Activated CD4-positive, CD25-positive, alpha-beta regulatory T cell treated with anti-CD3 and anti-CD28 coated beads, Interleukin-2, amount 50 U/mL, for 16 hours (primary cell): ENCODE measurements at places on chromosomes 2 and 18.

GRCh38 chr18:12254820-12255511 lies 805 bp downstream of the CIDEA start:
- no peak for DNase-seq

- no peak for DNase-seq
These were observed 29.2 kb upstream of the LOXHD1 start for GRCh38 chr18:46686186-46686585.

DNA sequence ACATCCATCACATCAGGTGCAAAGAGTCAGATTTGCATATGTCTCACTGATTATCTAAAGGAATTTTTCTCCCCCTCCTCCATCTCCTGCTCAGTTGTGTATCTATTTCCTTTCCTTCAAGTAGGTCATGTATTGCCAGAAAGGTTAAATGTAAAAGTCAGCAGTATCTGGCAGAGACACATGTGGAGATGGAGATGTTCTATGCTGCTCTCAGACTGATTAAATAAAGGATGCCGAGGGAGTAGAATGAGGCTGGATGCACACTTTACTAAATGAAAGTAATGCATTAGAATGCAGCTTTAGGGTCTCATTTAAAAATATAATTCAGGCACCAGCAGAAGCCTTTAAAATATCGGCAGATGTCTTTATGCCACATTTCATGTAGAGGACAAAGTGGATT lies 555.3 kb downstream of the RNF144A start:
- no peak for DNase-seq

GRCh38 chr18:41075212-41075611 lies 879.8 kb upstream of the PIK3C3 start:
- DNase-seq = no peak

GRCh38 chr2:105889046-105889445 lies 144.3 kb downstream of the NCK2 start:
- DNase-seq = no peak

DNA sequence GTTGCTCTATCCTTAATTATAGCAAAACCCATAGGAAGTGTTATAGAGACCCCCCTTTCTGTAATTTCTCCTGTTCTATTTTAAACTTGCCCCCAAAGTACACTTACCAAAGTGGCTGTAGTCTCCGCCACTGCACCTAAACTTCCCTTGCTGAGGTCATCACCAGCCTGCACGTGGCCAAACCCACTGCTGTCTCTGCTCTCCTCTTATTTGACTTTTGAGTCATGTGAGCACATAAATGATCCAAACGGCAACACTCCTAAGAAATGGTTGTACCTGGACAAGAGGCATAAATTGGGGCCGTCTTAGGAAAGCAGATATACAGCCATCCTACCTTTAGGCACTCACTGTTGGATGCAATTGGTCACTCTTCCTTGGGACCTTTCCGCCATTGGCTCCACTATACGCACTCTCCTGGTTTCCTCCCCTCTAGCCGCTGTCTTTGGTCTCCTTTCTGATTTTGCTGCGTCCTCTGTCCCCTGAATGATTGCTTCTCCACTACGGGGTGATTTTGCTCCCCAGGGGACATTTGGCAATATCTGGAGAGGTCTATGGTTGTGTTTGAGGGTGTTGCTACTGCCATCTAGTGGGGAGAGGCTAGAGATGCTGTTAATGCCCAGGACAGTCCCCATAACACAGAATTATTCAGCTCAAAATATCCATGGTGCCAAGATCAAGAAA lies 19.2 kb upstream of the IL36G start:
- DNase-seq = peak; percentile 7

GRCh38 chr2:175025946-175026345 lies 20.8 kb upstream of the CHN1 start:
- no peak for DNase-seq

- no peak for DNase-seq
These were observed 48.0 kb downstream of the TEX44 start for GRCh38 chr2:231640641-231641111.

DNA sequence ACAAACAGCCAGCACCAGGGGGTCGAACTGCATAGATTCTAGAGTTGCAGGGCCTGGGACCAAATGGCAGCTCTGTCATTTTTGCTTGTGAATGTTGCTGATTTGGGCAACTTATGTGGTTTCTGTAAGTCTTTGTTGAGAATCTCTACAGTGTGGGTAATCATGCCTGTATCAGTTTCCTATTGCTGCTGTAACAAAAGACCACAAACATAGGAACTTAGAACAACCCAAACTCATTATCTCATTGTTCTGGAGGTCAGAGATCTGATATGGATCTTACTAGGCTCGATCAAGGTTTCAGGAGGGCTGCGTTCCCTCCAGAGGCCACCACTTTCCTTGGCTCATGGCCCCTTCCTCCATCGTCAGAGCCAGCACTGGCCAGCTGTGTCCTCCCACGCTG lies 86.8 kb upstream of the SH3BP4 start:
- no peak for DNase-seq

GRCh38 chr18:49344096-49344495 lies 116.3 kb downstream of the DYM start:
- no peak for DNase-seq

GRCh38 chr2:18588049-18588448 lies 1.3 kb downstream of the NT5C1B start:
- DNase-seq = no peak

- no peak for DNase-seq
These were observed 175.0 kb upstream of the PARD3B start for GRCh38 chr2:204370172-204370718.

GRCh38 chr2:238125127-238125885 lies 13.2 kb upstream of the KLHL30 start:
- DNase-seq = no peak

- no peak for DNase-seq
These were observed 152.7 kb downstream of the TWIST2 start for GRCh38 chr2:239000500-239001073.

- peak; percentile 76 for DNase-seq
These were observed 1.9 kb downstream of the PTMA start for GRCh38 chr2:231709981-231710798.

GRCh38 chr18:59516356-59517155 lies 157.5 kb upstream of the LMAN1 start:
- no peak for DNase-seq

GRCh38 chr2:238462782-238463396 lies 36.2 kb downstream of the ASB1 start:
- no peak for DNase-seq

DNA sequence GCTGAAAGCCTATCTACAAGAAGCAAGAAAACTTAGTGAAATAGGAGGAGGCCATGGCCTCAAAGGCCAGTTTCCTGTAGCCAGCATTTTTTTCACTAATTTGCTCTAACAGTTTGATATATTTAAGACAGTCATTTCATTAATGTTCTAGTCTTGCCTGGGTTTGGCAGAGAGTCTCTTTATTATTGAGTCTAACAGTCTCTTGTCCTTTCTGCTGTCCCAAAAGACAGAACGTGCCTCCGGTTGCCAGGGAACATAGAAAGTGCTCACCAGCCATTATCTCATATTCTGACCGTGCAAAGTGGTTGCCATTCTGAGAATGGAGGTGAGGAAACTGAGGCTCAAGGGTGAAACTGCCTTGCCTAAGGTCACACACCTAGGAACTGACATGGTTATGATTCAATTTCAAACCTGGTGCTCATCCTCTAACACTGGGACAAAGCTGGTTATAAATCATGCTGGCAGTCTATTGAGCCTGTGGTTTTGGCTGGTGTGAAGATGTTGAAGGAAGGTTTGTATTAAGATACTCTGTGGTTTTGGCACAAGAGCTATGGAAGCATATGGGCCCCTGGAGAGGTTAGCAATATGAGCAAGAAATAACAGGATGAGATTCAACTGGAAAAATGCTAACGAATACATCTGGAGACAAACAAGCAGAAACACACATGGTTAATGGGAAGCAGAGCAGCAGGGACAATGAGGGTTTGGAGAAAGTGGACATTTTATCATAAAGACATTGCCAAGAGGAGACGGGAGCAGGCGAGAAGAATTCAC lies 903.3 kb upstream of the KLHL29 start:
- no peak for DNase-seq

DNA sequence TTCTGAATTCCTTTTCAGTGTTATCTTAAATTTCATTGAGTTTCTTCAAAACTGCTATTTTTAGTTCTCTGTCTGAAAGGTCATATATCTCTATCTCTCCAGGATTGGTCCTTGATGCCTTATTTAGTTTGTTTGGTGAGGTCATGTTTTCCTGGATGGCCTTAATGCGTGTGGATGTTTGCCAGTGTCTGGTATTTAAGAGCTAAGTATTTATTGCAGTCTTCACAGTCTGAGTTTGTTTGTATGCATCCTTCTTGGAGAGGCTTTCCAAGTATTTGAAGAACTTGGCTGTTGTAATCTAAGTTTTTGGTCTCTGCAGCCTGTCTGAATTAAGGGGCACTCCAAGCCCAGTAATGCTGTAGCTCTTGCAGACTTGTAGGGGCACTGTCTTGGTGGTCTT lies 249.3 kb downstream of the ZNF385B start:
- no peak for DNase-seq

GRCh38 chr18:34483198-34483597 lies 226.9 kb upstream of the DTNA start:
- no peak for DNase-seq

GRCh38 chr2:241036397-241036963 lies 38.1 kb downstream of the SNED1 start:
- peak; percentile 31 for DNase-seq

GRCh38 chr2:71576541-71576940 lies 123.2 kb downstream of the DYSF start:
- no peak for DNase-seq

GRCh38 chr2:16674154-16674553 lies 8.5 kb upstream of the CYRIA start:
- no peak for DNase-seq

DNA sequence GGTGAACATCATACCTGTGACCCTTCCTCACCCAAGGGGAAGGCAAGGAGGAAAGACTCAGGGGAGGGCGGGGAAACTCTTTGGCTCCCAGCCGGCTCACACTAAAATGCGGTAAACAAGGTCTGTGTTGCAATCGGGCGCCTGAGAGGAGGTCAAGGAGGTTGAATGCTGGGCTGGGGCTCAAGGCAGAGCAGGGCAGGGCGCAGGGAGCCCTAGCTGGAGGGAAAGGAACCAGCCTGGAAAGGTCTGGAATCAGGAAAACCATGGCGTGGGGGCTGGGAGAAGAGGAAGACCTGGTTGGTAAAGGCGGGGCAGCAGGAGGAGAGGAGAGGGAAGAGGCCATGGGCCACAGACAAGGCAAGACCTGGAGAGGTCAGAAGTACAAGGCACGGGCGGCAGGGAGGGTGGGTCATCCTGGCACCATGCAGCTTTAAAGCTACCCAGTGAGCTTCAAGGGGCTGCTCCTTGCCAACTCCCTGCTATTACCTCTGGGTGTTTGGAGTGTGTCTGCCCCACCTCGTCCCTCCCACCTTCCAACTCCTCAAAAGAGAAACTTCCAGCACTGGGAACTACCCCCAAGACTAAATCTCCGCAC lies 4.8 kb upstream of the TMEM37 start:
- DNase-seq = no peak

DNA sequence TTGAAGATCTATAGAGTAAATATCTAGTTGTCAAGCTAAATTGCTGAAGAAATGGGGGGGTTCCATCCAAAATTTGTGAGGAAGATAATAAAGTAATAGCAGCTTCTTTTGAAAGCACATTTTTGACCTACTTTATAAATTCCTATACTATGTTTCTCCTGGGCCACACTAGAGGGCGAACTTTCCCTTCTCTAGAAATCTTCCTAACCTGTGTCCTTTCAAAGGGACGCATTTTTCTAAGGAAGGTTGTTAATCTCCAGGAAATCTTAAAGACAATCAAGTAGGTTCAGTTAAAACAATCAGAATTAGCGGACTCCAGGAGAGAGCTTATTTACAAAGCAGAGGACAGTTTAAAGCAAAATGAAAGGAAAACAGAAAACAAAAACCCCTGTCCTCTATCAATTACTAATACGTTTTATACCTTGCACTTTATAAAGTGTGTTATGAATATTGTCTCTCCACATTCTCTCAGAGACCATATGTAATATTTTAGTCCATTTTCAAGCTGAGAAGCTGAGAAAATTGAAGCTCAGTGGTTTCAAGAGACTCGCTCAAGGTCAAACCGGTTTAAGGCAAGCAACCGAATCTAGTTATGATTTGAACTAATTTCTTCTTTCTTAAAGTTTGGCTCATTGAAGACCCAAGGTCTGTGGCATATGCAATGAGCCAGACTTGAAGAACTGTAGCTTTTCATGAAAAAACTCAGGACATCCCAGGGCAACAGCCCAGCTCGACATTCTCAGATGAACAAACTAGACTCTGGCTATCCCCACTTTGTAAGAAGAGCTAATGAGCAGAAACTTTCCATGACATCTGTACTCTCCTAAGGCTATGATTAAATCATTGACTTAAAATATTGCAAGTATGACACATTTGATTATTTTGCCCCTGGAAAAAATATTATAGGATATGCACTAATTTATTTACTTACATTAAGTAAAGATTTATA lies 273.6 kb downstream of the PAX3 start:
- DNase-seq = no peak

- no peak for DNase-seq
These were observed 3.8 kb upstream of the AQP12B start for GRCh38 chr2:240686460-240686859.

GRCh38 chr2:233945146-233945545 lies 28.0 kb downstream of the TRPM8 start:
- no peak for DNase-seq

- peak; percentile 28 for DNase-seq
These were observed 23.5 kb upstream of the C18orf32 start for GRCh38 chr18:49510393-49511115.

- DNase-seq = no peak
These were observed 245.3 kb downstream of the STK39 start for GRCh38 chr2:168002021-168002553.

GRCh38 chr2:200635251-200635650 lies 49.4 kb downstream of the AOX1 start:
- no peak for DNase-seq

GRCh38 chr2:71063216-71063615 lies 5.2 kb upstream of the NAGK start:
- no peak for DNase-seq

GRCh38 chr18:79790996-79791972 lies 6.5 kb upstream of the KCNG2 start:
- DNase-seq = no peak

DNA sequence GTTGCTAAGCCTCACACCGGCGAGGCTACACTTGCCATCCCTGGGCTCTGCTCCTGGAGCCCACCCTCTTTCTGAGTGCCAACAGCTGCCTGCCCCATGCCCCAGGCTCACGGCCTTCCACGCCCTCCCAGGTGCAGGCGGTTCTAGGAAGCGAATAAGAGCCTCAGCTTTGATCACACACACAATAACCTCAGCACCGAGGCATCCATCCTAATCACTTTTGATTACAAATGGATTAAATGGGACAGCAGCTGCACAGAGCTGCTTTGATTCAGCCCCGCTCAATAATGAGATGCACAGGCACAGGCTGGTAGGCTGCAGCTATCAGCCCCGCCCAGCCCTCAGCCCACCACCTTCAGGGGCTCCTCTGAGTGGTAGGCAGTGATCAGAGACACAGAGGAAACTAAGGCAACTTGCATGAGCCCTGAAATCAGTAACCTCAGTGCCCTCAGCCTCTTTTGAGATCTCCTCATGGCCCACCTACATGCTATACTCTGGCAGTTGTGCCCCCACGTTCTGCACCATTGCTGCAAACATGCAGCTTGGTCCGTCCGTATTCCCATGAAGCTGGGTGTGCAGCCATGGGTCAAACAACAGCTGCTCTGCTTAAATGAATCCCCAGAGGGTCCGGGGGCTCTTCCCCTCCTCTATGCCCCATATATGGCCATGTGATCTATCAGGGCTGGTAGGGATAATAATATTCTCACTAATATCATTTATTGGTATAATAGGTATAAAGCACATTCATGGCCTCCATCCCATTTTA lies 171.4 kb downstream of the SETBP1 start:
- no peak for DNase-seq
